ENCODE measurements at places on chromosomes 5 and 9.

- no peak for DNase-seq
These were observed at the start of gene PCDHGA7 for GRCh38 chr5:141382469-141383294. PCDHGA7 (plus strand) TSS chr5:141382742; CDS start chr5:141382900, 158 bp downstream.

DNA sequence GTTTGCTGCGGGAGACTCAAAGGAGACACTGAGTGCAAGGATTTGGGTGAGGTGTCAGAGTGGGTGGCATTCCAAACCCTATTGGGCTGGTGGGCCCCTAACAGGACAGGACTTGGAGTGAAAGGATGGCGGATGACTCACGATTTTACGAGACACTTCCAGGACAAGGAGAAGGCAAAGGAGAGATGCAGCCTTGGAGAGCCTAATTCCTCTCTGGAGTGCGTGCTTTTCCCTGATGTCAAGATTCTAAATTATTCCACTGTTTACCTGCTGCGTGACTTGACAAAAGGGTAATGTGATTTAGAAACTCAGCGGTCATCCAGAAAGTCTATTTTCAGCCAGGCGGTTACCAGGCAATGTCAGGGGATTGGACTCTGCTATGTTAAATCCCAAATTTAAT, 41.6 kb upstream of the CD180 start:
- no peak for DNase-seq

DNA sequence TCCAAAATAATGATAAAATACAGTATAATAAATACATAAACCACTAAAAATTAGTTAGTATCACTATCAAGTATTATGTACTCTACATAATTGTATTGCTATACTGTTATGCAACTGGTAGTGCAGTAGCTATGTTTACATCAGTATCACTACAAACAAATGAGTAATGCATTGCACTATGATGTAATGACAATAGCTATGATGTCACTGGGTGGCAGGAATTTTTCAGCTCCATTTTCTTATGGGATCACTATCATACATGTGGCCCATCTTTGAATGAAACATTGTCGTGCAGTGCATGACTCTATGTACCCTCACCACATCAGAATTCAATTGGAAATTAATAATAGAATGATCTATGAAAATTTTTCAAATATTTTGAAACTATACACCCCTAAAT, 201.3 kb downstream of the MPDZ start:
- no peak for DNase-seq

DNA sequence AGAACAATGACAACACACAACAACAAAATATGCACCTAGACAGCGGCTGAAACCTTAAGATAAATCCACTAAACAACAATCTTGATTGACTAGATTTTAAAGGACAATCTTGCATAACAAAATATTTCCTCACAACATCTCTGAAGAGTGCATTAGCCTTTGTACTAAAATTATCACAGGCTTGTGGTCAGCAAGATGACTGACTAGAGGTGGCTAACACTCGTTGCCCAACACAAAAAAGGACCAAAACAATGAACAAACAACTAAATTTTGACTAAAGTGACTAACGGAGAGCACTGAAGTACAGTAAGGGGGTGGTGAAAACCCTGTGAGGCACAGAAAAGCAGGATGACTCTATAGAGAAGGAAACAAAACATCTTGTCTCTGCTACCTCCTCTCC, 183.9 kb downstream of the BRINP1 start:
- DNase-seq, result no peak

- no peak for DNase-seq
These were observed 108.9 kb downstream of the ACTL7B start for GRCh38 chr9:108746864-108747263.

- DNase-seq, result no peak
These were observed 409.5 kb upstream of the GRIA1 start for GRCh38 chr5:153080940-153081339.

- DNase-seq, result no peak
These were observed 24.0 kb downstream of the NME5 start for GRCh38 chr5:138115254-138115653.

GRCh38 chr5:143755966-143756365, 56.0 kb upstream of the HMHB1 start:
- no peak for DNase-seq

DNA sequence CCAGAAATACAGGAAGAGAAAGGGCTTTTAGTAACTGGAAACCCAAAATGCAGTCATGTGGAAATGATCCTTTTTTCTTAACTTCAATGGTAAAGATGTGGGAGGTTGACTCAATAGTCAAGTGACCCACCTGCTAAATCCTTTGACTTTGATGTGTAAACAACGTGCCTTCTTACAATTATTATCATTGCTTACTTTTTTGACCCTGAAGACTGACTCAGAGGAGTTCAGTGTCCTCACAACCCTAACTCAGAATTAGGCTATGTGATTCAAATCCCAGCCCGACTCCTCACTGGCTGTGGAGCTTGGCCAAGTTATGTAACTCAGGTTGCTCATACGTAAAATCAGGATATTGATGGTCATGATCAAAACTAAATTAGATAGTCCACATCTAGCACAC, 27.9 kb downstream of the ANXA1 start:
- DNase-seq, result no peak

DNA sequence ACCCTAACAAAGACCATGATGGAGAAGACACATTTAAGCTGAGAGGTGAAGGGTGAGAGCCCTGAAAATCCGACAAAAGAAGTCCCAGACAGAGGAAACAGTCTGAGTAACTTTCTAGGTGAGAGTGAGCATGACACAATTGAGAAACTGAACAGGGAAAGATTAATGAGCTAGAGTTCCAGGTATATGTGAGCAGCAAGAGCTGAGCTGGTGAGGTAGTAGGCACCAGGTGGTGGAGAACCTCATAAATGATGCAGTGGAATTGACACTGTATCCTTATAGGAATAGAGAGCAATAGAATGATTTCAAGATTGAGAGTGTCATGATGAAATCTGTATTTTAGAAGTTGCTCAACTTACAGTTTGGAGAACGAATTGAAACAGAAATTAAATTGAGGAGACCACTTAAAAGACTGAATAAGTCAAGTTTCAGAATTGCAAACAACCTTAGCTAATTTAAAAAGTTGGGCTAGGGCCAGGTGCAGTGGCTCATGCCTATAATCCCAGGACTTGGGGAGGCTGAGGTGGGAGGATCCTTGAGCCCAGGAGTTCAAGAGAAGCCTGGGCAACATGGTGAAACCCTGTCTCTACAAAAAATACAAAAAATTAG, 89.8 kb downstream of the NREP start:
- no peak for DNase-seq

GRCh38 chr5:20972419-20972925, 984.5 kb upstream of the CDH18 start:
- no peak for DNase-seq

- DNase-seq, result no peak
These were observed 23.5 kb downstream of the GKAP1 start for GRCh38 chr9:83794051-83794450.

DNA sequence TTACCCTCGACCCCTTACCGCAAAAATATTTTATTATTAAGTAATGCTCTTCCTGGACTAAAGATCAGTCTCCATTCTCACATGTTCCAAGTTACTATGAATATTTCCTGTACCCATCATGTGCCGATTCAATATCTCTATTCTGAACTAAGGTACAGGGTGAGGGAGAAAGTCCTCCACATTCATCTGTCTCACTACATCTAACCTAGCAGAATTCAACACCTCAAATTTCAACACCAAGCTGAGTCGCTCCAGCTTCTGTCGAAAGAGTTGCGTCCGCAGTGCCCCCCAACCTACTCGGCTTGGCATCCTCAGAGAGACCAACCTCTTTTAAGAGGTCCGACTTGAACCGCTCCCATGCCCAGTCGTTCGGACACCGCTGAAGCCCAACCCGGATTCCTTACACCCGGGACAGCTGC, 1.0 kb downstream of the CERT1 start:
- no peak for DNase-seq

- DNase-seq, result no peak
These were observed 15.0 kb downstream of the SMAD5 start for GRCh38 chr5:136147632-136148031.

GRCh38 chr9:84701801-84702200, 32.3 kb downstream of the NTRK2 start:
- DNase-seq, result no peak

- no peak for DNase-seq
These were observed 11.9 kb downstream of the BASP1 start for GRCh38 chr5:17229313-17229712.

- DNase-seq, result no peak
These were observed 17.6 kb upstream of the FCHO2 start for GRCh38 chr5:72938206-72938605.

GRCh38 chr5:173764332-173765028, 123.7 kb upstream of the CPEB4 start:
- DNase-seq, result peak; percentile 16

DNA sequence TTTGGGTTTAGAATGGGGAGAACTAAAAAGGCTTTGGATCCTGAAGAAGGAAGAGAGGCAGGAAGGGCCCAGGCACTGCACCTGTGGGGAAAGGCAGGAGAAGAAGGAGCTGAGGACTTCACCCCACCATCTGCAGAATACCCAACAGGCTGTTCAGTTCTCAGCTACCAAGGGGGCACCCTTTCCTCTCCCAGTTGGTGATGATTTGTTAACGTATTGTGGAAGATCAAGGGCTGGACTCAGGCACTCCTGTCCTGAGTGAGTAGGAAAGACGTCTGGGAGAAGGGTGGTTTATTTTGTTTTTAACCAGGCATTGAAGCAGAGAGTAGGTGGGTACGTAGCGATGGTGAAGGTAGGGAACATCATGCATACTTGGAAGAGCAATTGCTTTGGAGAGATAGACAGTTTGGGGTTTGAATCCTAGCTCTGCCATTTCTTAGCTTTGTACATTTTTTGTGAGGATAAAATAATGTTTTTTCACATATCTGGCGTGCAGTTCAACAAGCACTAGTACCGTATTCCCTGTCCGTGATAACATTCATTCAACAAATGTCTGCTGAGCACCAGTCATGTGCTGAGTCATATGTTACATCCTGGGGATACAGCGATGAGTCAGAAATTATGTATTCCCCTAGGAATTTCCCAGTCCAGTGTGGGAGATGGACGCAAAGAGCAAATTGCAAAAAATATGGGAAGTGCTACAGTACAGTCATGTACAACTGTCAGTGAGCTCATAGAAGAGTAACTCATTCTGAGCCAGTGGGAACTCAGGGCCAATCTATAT, 2.1 kb downstream of the MSANTD3 start:
- DNase-seq, result no peak

DNA sequence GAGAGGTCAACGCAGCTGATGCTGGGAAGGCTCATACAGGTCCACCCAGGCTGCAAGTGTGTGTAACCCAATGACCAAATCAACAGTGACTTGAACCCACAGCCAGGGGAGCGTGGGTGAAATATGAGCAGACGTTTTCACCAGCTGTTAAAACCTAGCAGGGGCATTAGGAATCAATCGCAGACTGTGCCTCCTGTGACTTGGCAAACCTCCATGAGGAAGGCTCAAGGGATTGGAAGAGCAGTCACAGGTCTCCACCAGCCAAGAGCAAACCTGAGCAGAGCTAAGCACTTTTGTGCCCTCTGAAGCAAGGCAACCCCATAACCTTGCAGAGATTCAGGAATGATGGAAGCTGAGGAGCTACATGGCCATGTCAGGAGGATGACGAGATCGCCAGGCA, 25.5 kb downstream of the INSYN2B start:
- no peak for DNase-seq

GRCh38 chr5:87438231-87438630, 25.5 kb upstream of the CCNH start:
- DNase-seq, result no peak

- DNase-seq, result no peak
These were observed 72.7 kb upstream of the ASS1 start for GRCh38 chr9:130372057-130372456.

DNA sequence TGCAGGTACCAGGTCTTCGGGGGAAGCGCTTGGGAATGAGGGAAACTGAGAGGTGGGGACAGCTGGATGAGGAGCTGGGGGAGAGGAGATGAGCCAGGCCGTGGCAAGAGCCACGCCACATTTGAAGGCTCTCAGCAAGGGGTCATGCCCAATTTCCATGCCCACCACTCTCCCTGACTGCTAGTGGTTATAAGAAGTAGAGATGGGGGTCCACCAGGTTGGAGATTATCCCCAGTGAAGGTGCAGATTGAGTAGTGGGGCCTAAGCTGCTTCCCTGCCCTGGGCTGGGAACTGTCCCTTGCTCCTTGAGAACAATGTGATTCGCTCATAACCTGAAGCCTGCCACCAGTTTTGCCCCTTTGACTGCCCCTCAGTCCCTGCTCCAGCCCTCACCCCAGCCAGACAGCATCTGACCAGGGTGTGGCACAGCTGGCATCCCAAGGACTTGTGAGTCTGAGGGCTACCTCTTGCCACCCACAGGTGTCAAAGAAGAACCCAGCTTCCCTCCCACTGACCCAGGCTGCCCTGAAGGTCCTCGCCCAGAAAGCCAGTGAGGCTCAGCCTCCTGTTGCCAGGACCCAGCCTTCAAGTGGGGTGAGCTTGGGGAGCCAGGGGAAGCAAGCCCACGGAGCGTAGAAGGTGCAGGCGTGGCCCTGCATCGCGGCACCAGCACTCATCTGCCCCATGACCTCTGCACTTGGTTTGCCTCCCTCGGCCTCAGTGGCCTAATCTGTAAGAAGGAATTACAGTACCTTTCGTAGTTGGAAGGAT, 21.5 kb downstream of the CD74 start:
- DNase-seq, result no peak

DNA sequence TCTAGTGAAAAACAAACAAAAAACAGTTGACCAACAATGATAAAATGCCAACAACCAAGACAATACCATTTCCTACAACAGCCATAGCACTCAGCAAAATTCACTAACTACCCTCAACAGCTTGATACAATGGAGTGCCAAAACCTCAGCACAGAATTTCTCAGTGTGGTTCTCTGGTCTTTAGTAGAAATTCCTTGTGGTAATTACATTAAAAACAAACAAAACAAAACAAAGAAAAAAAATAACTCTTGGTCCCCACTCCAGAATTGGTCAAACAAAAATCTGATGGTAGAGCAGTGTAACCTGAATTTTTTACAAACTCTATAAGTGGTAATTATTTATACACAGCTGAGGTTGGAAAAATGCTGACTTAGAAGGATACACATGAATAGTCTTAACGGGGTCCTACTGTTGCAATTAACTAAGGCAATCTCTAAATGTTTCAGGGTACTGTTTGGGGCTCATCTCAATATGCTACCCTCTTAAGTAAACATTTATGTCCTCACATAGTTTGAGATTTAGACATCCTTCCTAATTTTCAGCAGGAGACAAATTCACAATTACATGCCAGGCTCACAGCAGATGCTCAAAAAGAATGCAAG, 13.8 kb downstream of the CSNK1A1 start:
- DNase-seq, result no peak

- DNase-seq, result no peak
These were observed 2.0 kb upstream of the UAP1L1 start for GRCh38 chr9:137075275-137075775.

GRCh38 chr5:168786147-168786546, 207.0 kb upstream of the PANK3 start:
- DNase-seq, result no peak

- DNase-seq, result no peak
These were observed 190.8 kb upstream of the SEMA6A start for GRCh38 chr5:116765441-116765840.

- no peak for DNase-seq
These were observed 343.7 kb upstream of the KLF4 start for GRCh38 chr9:107833295-107833694.

GRCh38 chr5:14405267-14405666, 176.3 kb upstream of the OTULINL start:
- no peak for DNase-seq

Data from neural crest cell (in vitro differentiated cells).